ENCODE measurements at places on chromosomes 1 and 21. TPM values are rescaled to one million over a fixed set of nuclear protein-coding genes. Genes with fewer than 3 reads are reported as not detected.

AGT gene
- 21.8 TPM for total RNA-seq

MCOLN3 gene
- 0.62 TPM for total RNA-seq

LIPI gene
- not detected for total RNA-seq

DNA sequence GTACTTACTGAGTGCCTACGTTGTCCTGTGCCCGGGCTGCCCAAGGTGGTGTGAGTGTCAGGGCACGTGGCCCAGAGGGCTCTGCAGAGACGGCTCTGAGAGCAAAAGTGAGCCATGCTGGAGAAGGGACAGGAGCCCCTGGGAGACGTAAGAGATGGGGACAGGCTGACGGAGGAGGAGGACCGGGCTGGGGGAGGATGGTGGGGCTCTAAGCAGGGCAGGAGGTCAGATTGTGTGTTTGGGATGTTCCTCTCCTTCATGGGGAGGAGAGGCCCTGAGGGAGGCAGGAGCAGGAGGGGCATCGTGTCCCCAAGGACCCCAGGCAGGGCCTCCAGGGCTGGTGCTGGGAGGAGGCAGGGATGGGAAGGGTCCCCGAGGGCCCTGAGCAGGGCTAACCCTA, 158.9 kb downstream of the PCBP3 start:
- no peak for DNase-seq

DNA sequence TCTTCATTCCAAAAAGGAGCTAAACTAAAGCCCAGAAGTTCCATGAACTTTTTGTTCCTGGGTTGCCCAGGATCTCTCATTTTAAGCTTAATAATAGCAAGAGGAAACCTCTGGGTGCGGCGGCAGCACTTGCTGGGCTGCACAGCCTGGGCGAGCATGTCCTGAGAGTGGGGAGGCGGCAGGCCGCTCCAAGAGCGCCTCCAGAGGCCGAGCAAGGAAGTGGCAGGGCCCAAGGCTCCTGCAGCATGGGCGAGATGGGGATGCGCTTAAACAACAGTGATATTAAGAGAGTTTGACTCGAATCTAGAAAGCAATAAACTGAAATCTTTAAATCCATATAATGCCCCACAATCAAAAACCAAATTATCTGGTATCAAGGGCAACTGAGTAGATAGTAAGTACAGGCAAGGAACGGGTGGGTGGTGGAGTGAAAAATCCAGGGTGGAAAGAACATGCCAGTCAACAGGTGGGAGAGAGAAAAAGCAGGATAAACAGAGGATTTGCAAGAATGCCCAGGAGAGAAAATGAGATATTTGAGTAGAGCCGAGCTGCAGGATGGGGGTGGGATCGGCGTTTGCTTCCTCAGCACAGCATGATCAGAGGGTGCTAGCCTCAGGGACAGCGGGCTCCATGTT, 14.1 kb upstream of the TNR start:
- peak; percentile 36 for DNase-seq

- peak; percentile 76 for DNase-seq
Observed at GRCh38 chr1:243917177-243917862, 67.3 kb upstream of the AKT3 start.

GRCh38 chr1:181222972-181223505, 134.5 kb downstream of the IER5 start:
- peak; percentile 67 for DNase-seq

DNA sequence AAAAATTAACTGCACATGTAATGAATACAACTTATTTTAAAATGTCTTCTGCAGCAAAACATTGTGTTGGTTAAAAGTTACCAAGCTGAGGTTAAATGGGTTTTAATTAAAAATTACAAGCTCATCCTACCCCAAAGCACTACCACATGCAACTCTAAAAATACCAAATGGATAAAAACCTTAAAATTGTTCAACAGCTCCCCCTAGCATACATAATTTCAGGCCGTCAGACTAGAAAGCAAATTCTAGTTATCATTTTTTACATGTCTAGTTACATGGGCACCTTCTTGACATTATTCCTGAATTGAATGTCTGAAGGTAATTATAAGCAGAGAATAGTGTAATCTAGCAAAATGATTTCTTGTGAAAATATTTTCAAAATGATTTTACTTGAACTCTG, 176.5 kb downstream of the C1orf21 start:
- DNase-seq = peak; percentile 71

DNA sequence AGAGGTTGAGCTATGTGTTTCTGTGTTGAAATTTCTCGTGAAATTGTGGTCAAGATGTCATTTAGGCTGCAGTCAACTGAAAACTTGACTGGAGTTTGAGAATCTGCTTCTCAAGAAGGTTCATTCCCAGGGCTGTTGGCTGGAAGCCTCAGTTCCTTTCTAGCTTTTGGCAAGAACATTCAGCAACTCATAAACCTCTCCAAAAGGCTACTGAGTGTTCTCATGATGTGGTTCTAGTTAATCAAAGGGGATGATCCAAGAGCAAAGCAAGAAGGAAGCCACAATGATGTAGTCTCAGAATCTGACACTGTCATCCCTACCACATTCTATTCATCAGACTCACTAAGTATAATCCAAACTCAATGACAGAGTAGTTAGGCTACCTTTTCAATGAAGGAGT, 66.6 kb downstream of the SPATA6 start:
- no peak for DNase-seq

GRCh38 chr1:153849487-153850185, 73.1 kb downstream of the GATAD2B start:
- no peak for DNase-seq

- no peak for DNase-seq
Observed at GRCh38 chr1:59292562-59292961, 4.3 kb upstream of the FGGY start.

- no peak for DNase-seq
Observed at GRCh38 chr1:161069241-161069640, 450 bp downstream of the ARHGAP30 start.

DNA sequence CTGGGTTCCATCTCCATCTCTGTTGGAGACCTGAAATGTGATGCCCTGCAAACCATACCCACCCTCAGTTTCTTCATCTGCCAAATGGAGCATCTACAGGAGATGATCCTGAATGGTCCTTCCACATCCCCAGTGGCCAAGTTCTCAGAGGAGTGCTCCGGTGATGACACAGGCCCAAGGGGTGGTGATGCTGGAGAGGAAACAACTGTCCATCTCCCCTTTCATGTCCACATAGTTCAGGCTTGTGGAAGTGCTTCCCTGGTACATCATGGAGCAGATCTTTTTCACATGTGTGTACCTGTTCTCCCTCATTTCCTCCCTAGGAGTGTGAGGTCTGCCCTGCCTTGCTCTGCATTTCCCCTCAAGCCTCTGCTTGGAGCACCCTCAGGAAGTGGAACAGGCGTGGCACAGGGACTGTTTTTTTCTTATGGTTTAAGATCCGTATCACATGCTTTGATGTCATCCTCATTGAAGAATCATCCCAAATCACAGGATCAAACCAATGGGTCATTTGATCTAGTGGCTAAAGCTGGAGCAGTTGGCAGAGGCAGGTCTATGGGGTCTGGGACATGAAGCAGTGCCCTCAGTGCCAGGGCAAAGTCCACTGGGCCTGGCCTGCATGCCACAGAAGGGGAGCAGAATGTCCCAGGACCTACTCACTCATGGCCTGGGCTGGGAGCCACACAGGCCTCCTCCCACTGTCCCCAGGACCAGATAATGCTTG, 8.2 kb upstream of the TRIM63 start:
- DNase-seq = no peak

DNA sequence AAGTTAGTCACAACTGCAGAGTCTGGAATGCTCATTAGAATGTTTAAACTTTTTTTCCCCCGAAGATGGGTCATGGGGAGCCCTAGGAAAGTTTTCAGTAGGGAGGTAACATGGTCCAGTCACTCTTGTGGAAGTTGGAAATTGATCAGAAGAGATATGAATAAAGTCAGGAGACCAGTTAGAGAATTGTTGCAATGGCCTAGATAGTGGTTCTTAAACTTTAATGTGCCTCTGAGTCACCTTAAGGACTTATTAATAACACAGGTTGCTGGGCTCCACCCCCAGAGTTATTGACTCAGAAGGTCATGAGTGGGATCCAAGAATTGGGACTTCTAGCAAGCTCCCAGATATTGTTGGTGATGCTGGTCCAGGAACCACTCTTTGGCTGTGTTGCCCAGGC, 3.2 kb upstream of the TFAP2E start:
- DNase-seq = no peak

DNA sequence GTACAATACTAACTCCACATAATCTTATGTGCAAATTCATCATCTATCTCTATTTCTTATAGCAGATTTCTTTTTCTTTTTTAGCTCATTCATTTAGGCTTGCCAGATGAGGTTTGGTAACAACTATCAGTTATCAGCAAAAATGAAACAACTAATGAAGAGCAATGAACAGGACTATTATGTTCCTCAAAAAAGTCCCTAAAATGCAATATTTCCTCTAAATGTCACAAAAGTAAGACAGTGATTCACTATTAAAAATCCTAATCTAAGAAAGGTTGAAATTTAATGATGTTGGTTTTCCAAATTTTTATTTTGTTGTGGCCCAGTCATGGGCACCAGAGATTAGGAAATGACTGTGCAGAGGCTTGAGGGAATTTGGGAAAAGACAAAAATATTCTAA, 135.3 kb downstream of the PPIAL4G start:
- no peak for DNase-seq
